CD8-positive, alpha-beta memory T cell (primary cell): ENCODE measurements at places on chromosomes 12 and 14.

DNA sequence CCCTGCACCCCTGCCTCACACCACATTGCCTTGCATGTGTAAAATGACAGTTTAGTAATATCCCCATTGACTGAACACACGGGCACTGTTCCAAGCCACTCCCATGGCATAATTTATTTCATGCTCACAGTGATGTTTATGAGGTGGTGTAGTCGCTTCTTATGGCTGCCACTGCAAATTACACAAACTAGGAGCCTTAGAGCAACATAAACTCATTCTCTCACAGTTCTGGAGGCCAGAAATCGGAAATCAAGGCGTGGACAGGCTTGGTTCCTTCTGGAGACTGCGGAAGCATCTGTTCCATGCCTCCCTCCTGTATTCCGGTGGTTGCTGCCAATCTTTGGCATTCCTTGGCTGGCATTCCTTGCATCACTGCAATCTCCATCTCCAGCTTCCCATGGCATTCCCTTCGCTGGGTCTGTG is 97.3 kb downstream of the RIN3 start:
- DNase-seq, result no peak

GRCh38 chr12:57772429-57773322 is at the start of gene EEF1AKMT3:
EEF1AKMT3 (plus strand) TSS chr12:57772614; CDS start chr12:57772725, 111 bp downstream.
- DNase-seq, result no peak

DNA sequence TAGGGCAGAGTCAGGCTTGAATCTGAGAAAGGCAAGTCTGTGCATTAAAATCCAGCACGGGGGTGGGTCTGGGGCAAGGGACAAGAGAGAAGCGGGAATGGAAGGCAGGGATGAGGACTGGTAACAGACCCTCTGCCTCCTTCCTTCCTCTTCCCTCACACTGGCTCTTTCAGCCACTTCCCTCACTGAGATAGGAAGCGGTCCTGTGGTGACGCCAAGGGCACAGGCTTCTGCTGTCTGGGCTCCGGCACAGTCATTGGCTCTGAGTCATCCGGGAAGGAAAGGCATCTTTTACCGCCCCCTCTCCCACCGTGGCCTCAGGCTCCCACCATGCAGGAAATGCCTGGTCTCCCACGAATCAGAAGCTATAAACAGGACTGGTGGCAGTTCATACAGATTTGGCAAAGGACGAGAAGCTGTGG is 70.2 kb downstream of the ETV6 start:
- DNase-seq, result no peak

GRCh38 chr12:102548543-102548942 is 68.2 kb upstream of the IGF1 start:
- no peak for DNase-seq

GRCh38 chr14:93072659-93073357 is 42.9 kb downstream of the ITPK1 start:
- DNase-seq, result no peak

DNA sequence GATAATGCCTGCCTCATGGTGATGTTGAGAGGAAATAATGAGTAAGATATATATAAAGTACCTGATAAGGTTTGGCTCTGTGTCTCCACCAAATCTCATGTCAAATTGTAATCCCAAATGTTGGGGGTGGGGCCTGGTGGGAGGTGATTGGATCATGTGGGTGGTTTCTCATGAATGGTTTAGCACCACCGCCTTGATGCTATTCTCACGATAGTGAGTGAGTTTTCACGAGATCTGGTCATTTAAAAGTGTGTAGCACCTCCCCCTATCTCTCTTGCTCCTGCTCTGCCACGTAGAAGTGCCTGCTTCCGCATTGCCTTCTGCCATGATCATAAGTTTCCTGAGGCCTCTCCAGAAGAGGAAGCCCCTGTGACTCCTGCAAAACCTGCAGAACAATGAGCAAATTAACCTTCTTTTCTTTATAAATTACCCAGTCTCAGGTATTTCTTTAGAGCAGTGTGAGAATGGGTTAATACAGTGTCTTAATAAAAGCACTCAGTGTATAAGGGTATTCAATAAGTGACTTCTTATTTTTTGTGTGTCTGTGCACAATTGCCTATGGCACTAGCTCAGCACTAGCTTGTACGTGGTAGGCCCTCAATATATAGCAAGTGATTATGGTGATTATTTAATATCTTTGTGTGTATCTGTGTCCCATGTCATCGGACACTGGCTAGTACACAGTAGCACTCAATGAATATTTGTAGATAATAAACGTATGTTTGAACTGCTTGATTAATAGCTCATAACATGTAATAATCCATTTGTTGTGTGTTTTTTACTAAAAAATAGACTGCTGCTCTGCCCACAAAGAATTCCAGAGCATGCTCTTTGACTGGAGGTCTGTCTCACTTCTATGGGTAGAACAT is 138.1 kb upstream of the LMNTD1 start:
- no peak for DNase-seq

DNA sequence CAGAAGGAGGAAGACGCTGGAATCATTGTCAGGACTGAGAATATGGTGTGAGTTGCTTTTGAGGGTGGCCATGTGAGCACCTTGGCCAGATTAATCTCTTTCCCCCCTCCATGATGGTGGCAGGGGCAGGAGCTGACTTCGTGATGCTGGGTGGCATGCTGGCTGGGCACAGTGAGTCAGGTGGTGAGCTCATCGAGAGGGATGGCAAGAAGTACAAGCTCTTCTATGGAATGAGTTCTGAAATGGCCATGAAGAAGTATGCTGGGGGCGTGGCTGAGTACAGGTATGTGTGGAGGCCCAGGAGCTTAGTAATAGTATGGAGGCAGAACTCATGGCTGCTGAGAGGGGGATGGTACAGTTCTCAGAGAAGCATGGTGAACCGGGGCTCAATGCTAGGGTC is 4.3 kb downstream of the TINF2 start:
- no peak for DNase-seq

- DNase-seq, result no peak
Measured at GRCh38 chr12:80041071-80041470, 58.3 kb upstream of the OTOGL start.

DNA sequence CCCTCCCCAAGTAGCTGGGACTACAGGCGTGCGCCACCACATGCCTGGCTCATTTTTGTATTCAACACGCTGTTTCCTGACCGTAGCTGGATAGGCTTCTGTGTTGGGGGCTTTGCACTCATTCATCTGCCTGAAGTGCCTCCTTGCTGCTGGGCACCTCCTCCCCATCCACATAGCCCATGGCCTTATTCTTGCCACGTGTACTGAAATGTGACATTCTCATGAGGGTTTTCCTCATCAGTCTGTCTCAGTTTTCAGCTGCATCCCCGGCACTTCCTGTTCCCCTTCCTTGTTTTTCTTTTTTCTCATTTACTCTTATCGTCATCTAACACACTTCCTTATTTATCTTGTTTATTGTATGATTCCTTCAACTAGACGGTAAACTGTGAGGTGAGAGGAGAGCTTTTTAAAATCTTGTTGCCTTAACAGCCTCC is 36.6 kb downstream of the RCOR1 start:
- DNase-seq, result no peak

- DNase-seq, result no peak
Measured at GRCh38 chr12:111274777-111275176, 94.1 kb downstream of the PHETA1 start.

DNA sequence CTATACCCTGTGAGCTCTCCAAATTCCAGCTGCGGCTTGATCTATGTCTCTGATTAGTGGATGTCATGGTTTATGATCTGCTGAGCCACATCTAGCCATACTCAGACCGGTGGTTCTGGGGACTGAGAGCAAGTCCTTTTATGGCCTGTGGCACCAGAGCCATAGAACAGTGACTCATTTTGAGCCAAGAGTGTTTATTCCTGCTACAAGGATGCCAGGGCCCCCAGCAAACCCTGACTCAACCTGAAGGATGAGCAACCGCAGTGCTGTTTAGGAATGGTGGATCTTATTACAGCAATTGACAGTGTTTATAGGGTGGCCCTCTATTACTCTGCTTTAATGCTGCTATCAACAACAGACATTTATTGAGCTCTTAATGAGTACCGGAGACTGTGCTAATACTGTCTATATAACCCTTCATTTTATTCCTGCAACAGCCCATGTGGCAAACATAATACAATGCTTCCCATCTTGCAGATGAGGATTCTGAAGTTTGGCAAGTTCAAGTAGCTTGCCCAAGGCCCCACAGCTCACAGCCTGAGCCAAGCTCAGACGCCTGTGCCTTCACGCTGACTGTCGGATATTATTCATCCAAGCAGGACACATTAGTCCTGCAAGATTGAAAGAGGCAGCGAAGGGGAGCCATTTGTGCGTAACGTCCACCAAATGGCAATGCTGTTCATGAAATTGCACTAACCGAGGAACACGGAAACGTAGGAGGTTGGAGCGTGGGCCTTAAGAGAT is 273.6 kb upstream of the PWP1 start:
- no peak for DNase-seq

DNA sequence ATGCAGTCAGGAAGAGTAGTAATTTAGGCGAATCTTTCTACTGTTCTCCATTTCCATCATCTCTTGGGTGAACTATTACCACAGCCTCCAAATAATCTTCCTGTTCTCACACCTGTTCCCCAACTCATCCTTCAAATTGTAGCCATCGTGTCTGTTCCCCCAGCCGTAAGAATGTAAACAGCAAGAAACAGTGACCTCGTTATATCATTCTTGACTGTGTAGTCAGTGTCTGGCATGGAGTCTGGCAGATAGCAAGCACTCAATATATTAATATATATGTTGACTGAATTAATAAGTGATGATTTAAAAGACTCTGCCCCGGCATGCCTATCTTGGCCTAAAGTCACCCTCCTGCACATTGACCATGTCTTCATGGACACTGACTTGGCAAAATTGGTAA is 20.3 kb downstream of the PDE6H start:
- DNase-seq, result no peak

DNA sequence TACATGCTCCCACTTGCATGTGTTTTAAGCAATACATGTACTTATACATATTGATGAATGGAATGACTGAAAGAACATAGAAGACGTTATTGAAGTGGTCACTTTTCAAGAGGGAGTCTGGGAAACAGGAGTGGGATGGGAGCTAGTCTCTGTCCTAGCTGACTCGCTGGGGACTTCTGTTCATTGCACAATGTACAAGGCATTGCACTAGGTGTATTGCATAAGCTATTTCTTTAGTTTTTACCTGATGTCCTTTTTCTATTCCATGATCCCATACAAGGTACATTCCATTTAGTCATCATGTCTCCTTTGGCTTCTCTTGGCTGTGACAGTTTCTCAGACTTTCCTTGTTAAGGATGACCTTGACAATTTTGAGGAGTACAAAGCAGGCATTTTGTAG is 4.0 kb upstream of the MYO1H start:
- no peak for DNase-seq

DNA sequence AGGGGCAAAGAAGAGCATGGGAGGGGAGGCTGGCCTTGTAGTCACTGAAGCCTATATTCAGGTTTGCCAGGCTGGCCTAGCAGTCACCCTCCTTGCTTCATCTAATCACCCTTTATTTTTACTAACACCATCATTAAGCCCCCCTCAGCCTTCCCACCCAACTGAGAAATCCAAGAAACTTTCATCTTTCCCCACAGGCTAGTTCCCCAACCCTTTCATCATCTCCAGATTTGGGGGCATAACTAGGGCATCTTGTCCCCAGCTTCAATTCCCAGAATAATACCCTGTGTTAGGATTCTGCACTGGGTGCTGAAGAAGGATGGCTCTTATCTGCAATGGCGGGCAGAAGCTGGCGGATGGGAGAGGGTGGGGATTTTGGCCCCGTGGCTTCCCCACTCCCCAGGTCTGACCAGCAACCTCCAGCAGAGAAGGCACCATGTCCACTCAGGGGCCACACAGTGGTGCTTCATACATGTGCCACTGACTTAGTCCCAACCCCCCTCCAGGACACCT is 6.9 kb downstream of the PCK2 start:
- DNase-seq, result no peak

GRCh38 chr14:91879196-91879595 is 11.9 kb upstream of the TC2N start:
- no peak for DNase-seq

DNA sequence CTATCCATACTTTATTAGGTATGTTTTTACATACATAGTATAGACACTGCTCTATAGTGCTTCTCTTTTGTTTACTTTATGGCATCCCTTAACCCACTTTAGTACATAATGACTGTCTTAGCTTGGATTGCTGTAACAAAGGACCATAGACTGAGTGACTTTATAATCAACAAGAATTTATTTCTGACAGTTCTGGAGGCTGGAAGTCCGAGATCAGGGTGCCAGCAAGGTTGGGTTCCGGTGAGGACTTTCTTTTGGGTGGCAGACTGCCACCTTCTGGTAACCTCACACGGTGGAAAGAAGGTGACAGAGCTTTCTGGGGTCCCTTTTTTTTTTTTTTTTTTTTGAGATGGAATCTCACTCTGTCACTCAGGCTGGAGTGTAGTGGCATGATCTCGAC is 48.6 kb upstream of the PPM1H start:
- no peak for DNase-seq

DNA sequence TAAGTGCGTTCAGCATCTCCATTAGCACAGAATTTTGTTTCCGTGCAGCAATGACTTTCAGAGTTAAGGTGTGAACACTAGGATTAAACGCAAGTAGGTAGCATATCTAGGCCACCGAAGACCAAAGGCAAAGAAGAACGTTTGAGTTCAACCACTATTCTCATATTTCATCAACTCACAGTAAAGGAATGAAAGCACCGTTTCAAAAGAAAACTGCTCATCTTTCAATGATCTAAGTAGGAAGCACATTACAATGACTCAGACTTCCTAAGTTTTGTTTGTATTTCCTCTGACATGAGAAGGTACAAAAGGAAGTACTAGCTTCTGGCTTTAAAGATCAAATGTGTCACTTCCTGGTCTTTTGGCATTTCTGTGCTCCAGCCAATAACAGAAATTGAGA is 57.6 kb downstream of the ACADS start:
- DNase-seq, result no peak

DNA sequence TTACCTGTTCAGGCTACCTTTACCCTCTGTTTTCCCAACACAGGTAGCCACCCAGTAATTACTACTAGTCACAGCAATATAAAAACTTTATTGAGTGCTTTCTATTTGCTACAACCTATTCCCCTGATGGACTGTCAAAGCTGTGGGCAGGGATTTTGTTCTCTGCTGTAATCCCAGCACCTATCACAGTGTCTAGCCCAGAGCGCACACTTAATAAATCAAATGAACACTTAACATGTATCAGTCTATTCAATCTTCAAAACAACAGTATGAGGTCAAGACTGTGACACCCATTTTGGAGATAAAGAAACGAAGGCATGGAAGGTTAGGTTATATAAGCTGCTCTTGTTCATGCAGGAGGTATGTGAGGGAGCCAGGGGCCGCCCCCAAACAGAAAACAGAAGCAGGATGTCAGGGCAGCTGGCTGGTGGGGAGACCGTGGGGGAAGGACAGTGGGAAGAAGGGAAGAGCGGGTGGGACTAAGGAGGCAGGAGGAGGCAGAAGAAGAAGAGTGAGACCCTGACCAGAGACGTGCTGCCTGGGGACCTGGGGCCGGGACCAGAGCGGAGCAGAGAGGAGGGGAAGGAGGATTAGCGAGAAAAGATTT is 1.7 kb downstream of the TNFRSF1A start:
- no peak for DNase-seq

DNA sequence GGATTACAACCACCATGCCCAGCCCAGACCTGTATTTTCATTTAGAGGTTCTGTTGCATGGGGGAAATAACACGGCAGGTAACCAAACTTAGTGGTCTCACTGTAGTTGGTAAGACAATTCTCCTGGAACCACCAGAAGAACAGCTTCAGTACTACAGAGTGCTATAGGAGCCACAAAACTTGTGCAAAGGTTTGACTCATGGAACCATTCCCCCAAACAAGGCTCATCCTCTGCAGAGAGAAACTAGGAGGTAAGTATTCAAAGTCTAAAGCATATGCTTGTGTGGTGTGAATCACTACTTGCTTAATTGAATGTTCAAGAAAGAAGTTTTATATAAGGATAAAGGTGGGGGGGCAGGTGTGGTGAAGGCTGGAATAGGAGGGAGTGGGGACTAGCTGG is 58.7 kb downstream of the GNS start:
- DNase-seq, result no peak

- DNase-seq, result no peak
Measured at GRCh38 chr12:1922985-1923384, 4.5 kb upstream of the CACNA2D4 start.
